IPS-NIHi11 (cell line): ENCODE measurements at places on chromosomes 12 and 14.

DNA sequence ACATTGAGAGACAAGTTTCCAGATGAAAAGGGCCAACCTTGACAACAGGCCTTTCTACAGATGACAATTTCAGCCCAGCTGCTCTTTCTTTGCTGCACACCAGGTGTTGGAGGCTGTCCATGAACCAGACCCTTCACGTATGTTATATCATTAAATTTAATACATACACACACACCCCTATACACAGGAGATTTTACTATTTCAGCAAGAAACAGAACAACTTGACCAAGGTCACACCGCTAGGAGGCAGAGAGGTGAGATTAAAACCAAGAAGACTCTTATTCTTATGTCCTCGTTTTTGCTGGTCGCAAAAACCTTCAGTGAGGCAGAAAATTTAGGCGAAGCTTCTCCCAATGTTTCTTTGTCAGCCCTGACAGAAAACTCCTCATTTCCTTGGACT lies 1585.9 kb downstream of the AACS start:
- DNase-seq, result no peak

DNA sequence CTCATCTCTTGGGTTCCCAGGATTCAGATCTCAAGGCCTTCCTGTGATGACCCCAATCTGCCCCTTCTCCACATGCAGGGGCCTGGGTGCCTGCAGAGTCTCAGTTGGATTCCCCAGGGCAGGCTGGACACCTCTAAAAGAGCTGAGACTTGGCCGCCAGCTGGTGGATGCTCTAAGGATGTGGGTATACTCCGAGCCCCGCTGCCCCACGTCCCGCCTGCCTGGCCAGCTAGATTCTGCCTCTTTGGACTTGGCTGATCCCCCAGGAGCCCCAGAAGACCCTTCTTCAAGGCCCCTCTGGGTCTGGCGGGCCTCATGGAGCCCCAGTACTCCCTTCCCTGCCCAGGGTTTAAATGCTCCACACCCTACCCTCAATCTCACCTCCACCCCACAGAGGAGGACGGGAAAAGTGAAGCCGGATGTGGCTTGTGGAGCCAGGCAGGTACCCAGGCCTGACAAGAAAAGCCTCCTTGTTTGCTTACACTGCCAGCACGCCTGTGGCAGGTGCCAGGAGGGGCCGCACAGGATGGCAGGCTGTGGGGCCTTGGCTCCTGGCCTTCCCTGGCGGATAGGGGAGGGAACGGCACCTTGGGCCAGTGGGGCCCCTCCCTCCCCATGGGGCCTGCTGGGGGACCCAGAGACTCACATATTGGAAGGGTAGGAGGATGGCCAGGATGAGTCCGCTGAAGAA lies 15.1 kb downstream of the FAIM2 start:
- DNase-seq, result no peak

DNA sequence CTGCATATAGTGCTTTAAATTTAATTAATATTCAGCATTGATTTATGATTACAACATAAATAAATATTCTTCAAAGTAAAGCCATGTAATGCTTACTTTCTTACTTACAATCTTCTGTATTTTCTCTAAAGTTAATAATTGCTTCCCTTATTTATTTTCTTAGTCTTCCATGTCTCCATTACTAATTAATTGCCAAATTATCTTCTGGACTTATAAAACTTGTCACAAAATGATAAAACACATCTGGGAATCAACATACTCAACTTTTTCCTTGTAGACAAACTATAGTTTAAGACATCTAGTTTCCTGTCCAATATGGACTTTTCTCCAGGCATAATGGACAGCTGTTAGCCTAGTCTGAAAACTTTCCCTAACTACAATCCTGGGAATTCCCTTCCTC lies 466.6 kb downstream of the FLRT2 start:
- DNase-seq, result no peak

GRCh38 chr12:119432949-119433348 lies 98.4 kb downstream of the CCDC60 start:
- no peak for DNase-seq

GRCh38 chr14:54503486-54503885 lies 6.2 kb upstream of the CGRRF1 start:
- no peak for DNase-seq

DNA sequence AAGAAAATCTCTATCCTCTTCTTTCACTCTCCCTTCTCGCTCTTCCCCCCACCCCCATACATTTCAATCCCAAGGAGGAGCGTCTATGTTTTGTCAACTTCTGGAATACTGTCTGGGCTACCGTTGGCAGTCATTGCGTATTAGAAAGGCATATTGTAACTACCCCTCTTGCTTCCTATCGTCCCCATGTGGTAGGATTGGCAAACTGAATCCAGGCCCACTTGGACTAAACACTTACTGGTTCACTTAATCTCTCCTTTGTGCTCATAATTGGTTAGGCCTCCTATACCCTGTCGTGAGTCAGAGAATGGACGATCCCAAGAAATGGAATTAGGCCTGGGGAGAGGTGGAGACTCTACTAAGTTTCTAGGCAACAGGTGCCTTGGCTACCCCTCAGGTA lies 68.8 kb upstream of the SLC8A3 start:
- peak; percentile 28 for DNase-seq

- DNase-seq, result peak; percentile 28
These were observed 167.2 kb upstream of the GSC start for GRCh38 chr14:94936901-94937685.

DNA sequence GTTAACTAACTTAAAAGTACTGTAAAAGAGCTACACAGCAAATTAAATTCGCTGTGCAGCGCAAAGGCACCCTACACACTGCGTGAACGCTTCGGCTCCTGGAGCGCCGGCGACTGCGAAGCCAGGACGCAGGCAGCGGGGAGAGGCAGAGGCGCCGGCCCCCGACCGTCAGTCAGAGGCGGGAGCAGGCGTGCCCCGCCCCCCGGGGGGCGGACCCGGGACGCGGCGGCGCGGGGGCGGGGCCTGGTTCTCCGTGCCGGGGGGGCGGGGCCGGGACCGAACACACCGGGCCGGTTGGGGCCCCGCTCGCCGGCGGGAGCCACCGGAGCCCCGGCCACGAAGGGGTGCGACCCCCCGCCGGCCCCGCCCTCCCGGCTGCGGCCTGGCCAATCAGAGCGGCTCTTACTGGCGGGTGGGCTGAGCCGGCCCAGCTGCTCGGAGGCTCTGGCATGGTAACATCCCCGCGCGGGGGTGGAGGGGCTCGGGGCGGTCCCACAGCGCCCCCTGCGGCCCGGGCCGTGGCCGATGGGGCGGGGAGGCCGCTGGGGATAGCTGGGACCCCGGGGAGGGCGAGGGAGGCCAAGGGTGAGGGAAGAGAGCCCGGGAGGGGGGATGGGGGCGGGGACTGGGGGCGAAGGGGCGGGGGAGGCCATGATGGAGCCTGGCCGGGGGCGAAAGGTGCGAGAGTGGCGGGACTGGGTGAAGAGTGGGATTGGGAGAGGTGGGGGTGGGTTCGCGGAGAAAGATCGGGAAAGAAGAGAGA lies at the start of gene PRPF40B:
TSS of gene PRPF40B (plus strand) at position 420 of the 763 bp plus-strand sequence. CDS start at position 450, 30 bp downstream.
- peak; percentile 99 for DNase-seq

DNA sequence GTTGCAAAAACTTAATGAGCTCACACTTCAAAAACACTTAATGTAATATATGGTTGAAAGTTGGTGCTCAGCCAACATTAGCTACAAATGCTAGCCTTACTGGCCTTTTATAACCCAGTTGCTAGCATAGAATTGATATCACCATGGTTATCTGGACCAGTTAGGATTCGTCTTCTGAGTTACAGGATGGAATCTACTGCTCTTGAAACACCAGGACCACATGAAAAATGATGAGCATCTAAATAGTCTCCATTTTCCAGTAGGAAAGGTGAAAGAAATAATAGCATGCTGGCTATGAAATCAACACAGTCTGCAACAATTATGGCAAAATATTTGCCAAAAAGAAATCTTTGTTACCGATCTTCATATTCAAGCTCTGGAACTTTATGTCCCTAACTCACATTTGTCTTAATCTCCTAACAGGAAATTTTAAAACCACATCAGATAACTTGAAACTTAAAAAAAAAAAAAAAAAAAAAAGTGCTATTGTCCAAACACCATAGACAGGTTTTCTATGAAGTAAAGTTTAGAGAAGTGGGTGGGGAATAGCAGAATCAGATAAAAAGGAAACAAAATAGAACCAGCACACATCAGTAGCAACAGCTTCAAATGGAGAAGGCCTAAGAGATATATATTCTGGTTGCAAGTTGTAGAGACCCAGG lies 12.6 kb upstream of the CD69 start:
- DNase-seq, result no peak

DNA sequence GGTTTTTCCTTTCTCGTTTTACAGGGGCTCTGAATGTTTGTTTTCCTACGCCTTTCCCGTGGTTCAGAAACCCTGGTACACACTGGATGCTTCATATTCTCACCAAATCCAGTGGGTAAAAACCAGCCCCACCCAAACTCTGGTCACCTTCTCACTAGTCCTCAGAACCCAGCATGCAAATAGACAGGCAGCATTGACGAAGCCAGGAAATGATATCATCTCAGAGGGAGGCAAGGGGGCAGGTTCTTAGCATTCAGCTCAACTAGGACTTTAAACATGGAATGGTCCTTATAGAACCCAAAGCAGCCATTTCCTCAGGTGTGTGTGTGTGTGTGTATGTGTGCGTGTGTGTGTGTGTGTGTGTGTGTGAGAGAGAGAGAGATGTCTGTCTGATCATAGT lies 142.0 kb downstream of the KCNK10 start:
- DNase-seq, result no peak

- no peak for DNase-seq
These were observed 21.0 kb downstream of the KTN1 start for GRCh38 chr14:55600784-55601561.

GRCh38 chr14:88554457-88555286 lies at the start of gene PTPN21:
PTPN21 (minus strand) TSS chr14:88555007; CDS start chr14:88550417, 4,590 bp downstream.
- peak; percentile 91 for DNase-seq

GRCh38 chr12:80901661-80902060 lies 36.1 kb downstream of the LIN7A start:
- no peak for DNase-seq

DNA sequence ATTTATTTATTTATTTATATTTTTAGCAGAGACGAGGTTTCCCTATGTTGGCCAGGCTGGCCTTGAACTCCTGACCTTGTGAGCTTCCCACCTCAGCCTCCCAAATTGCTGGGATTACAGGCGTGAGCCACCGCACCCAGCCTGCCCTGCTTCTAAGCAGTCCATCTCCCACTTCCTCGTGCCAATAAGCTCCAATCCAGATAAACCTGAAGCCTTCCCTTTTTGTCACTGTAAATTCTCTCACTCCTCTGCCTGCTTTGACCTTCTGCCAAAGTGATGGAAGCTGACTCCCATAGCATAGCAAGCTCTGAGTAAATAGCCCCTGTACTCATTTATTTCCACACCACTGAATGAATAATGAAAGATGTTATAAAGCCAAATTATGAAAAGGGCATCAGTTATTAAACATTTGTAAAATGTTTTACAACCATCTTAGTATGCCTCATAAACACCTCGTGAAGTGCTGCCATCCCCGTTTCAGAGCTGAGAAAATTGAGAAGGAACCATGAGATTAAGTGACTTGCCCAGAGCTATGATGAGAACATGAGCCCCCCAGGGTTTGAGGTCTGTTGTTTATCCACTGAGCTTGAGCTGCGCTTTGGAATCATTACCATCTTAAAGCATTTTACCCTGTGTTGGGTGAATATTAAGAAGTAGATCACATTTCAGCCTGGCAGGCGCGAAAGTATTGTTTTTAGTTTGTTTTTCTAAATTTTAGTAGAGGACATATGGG lies 30.4 kb downstream of the MANSC1 start:
- DNase-seq, result no peak

- no peak for DNase-seq
These were observed 28.9 kb upstream of the TMX1 start for GRCh38 chr14:51211149-51211548.

DNA sequence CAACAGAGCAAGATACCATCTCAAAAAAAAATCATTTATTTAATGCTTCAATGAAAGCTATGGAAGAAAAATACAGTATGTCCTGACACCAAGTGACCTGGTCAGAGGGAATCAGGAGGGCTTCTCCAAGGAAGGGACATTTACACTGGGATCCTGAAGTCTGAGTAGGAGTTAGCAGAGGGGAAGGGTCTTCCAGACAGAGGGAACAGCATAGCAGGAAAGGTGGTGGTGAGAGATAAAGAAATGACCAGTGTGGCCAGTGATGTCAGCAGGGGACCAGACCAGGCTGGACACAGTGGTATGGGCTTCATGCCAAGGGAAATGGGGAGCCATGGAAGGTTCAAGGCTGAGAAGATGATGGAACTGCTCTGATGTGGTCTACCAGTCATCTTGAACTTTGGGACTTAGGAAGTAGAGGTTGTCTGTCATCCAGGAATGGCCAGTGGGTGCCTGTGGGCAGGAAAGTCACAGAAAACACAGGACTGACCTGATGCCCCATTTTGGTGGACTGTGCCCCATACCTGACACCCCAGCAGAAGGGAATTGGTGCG lies 7.8 kb upstream of the TCHP start:
- DNase-seq, result no peak
